ENCODE measurements at places on chromosomes 2 and 18.

DNA sequence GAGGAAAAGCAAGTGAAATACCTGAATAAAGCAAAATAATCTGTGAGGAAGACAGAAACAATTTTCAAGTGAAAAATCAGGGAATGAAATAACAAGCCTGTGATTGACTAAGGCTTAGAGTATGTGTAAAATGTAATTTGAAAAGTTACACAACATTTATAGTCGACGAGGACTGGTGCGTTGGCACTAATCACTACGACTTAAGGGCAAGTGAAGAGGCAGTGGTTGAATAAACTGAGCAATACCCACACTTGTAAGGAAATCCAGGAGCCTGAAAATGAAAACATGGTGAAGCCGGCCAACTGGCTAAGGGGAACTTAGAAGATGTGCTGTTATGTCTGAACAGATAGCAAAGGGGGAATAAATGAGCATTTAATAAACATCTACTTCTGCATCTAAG lies 13.4 kb downstream of the DOK1 start:
- no peak for DNase-seq

DNA sequence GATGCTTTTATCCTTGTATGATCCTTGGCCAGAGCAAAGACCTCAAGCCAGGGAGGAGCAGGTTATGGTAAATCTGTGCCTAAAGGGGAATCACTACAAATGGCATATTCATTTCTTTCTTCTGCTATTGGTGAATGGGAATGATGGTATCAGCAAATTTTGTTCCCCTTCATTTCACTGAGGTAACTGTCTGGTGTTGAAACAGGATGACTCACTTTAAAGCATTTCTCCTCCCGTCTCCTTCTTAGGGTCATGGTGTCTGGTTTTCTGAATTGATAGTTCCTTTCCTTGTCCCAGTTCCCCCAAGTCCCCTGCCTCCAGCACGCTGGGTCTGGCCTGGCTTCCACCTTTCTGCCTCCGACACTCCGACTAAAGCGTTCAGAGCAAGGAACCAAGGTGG lies 109.2 kb downstream of the MREG start:
- peak; percentile 86 for DNase-seq

DNA sequence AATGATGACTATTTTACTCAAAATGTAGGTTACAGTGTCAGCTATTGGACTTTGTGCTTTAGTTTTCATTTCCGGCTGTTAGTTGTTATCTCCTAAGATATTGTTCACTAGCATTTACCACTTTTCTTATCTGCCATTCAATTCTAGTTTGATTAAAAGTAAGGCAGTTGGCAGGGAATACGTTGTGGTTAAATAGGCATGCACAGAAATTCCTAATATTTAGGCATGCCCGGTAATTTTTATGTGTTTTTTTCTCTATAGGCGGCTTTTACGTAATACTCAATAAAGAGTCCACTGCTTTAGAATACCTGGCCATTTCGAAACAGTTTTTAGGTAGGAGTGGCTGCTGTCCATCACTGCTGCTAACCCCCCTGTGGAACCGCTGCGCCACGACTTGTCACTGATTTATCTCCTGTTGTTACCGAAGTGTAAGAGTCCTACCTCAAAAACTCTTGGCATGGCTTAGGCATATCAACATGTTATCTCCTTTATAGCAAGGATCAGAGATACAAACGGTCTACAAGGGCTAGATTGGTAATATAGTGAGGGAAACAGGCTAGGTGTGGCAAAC lies 39.5 kb downstream of the BABAM2 start:
- no peak for DNase-seq

DNA sequence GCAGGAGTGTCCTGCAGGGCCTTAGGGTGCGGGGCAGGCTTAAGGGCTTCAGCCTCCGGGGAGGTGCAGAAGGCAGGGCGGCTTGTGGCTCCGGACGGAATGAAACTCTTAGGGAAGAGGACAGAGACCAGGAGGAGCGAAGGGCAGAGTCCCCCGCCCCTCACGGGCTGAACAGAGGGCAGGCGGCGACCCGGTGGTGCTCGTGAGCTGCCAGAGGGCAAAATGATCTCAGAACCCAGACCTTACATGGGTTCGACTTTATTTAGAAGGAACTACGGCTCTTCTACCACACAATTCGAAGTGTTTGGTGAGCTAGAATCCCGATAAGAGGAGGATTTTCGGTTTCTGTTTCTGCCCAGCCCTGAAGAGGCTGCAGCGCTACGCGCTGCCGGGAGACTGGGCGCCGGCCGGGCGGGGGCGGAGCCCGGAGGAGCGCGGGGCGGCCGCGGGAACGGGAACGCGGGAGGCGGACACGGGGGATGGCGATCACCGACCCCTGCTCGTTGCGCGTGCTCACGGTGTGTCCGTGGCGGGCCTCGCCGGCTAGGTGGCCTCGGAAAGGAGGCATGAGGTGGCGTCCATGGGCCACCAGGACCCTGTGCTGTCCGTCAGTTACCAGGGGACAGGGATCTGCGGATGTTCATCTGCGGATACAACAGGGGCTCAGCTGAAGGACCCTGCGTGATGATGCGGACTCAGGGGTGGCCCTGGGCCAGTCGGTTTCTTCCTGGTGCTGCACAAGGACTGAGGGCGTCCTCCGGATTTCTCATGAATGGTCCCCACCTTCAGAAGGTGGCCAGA lies 4.2 kb upstream of the SP100 start:
- peak; percentile 19 for DNase-seq

GRCh38 chr2:181446985-181447384 lies 10.2 kb upstream of the ITGA4 start:
- DNase-seq, result no peak

DNA sequence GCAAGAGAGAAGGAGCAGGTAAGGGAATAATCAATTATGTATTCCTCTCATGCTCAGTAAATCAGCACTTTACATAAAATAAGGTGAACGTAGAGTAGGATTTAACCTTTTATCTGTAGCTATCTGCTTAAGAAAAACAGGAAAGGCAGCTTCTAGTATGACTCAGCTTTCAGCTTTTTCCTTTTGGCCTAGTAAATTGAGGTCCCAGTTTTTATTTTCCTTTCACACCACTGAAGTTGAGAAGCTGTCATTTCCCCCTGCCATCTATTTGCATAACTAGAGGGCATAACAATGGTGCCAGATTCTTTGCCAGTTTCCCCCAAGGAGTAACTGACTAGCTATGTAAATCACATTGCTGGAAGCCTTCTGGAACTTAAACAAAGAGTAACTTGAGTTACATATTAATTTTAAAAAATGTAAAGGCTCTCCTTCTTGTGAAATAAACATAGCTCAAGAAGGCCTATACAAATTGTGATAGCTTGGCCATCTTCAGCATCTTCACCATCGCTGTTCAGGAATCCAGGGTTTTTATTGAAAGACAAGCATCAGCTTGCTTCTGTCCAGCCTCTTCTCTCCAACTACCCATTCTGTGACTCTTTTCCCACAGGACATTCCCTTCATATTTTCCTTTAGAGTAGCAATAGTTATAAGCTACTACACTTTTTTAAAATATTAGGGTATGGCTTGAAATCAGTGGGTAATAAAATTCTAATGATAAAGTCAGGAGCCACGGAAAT lies 97.0 kb downstream of the KYNU start:
- DNase-seq, result no peak

Data from kidney epithelial cell (primary cell).